Neural progenitor cell (in vitro differentiated cells): ENCODE measurements at places on chromosomes 12 and 14.

DNA sequence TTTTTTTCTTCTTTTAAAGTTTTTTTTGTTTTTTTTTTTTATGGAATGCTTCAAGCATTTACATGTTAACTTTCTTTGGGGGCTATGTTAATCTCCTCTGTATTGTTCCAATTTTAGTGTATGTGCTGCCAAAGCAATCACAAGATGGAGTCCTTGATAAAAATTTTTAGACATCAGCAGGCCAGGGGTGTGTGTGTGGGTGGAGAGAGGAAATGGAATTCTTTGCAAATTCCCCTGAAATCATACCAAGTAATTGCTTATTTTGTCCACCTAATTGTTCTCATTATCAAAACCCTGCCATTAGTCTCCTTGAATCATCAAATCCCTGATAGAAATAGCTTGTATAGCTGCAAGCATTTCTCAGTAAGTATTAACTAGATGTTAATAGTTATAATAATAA is 21.7 kb downstream of the RNF212B start:
- no peak for DNase-seq

- DNase-seq, result no peak
Measured at GRCh38 chr14:58193542-58193941, 6.4 kb upstream of the ACTR10 start.

DNA sequence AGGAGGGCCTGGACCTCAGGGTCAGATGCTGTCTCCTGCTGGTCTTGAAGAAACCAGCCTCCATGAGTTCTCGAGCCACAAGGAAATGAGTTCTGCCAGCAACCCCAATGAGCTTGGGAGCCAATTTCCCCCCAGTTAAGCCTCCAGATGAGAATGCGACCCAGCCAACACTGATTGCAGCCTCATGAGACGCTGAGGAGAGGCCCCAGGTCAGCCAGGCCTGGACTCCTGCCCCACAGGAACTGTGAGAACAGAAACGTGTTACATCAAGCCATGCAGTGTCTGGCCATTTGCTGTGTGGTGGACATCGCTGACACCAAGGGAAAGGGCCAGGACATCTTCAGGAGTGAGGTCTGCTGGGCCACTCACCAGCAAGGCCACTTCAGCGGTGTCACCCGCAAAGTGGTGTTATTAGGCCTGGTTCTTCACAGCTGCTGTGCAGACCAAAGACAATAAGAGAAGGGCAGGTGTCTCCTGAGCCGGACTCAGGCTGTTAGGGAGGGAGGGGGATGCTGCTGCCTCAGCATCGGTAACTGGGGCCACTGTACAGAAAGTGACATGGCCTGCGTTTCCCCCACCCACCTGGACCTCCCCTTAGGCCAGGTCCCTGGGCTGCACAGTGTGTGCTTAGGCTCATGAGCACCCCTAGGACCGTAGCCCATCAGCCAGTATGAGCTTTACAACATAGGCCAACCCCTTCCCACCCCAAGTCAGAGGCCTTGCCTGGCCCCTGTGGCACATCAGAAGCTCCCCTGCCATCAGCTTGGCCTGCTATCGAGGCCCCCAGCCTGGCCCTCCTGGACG is 272.4 kb upstream of the RTL1 start:
- no peak for DNase-seq

DNA sequence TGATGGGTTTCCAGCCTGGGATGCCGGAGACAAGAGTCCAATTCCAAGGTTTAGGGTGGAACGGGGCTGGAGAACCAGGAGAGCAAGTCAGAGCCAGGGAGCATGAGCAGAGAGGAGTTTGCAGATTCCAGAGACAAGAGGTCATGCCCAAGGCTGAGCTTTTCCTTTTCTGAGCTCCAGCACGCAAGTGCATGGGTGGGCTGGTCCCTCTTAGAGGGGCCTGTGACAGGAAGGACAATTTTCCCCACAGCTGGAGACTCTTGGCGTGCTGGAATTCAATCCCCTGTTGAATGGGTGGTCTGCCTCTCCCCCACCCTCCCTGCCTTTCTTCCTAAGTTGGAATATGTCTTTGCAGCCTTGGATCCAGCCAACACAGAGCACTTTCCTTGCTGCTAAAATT is 431.9 kb downstream of the BCL11B start:
- DNase-seq, result no peak

DNA sequence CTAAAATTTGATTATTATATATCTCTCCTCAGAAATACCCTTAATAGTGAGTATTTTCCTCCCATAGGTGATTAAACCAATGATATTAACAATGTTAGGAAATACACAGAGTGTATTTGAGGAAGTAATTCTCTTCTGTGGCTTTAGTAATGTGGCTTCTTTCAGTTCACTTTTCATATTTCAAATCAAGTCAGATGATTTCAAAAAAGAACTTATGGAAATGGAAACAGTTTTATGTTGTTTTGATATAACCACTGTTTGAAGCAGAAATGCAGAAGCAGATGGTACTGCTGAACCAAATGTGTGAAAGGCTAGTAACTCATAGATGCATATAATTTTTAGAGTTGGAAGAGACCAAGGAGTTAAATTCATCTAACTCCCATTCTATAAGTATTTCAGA is 1.9 kb upstream of the GPR33 start:
- no peak for DNase-seq

- no peak for DNase-seq
Measured at GRCh38 chr12:1696800-1697199, 5.9 kb downstream of the ADIPOR2 start.

GRCh38 chr12:79119796-79120195 is 255.2 kb downstream of the SYT1 start:
- DNase-seq, result peak; percentile 83

GRCh38 chr14:93239869-93240677 is 33.0 kb downstream of the UBR7 start:
- no peak for DNase-seq

DNA sequence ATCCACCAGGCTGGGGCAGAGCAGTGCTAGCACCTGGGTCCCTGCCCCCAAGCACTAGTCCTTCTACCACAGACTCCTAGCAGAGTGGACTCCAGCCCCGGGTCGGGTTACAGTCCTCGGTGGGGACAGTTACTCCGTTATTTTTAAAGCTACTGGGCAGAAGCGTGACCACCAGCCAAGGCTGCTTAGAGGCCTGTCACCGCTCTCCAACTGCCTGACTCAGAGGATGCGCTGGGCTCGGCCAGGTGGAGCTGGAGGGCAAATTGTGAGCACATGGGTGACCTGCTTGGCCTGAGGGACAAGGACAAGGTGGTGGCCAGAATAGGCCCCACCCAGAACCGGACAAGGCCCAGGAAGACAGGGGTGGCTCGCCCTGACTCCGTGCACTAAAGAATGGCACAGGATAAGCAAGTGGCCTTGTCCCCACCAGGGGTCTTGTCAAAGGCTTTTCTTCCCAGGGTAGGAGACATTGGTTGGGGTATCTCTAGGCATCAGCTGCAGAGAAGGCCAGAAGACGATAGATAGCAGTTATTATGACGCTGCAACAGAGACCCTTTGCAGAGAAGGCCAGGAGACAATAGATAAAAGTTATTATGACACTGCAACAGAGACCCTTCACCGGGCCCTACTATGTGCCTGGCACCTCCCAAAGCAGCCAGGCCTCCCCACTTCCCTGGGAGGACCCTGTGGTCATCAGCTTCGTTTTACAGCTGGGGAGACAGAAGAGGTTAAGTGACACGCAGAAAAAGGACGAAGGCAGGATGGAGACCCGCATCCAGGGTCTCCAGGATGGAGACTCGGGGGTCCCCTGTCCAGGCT is 1.6 kb downstream of the ABCB9 start:
- DNase-seq, result peak; percentile 21

- DNase-seq, result peak; percentile 60
Measured at GRCh38 chr12:49838973-49839633, 3.8 kb downstream of the BCDIN3D start.

- DNase-seq, result no peak
Measured at GRCh38 chr12:57037264-57037663, 12.7 kb downstream of the MYO1A start.

DNA sequence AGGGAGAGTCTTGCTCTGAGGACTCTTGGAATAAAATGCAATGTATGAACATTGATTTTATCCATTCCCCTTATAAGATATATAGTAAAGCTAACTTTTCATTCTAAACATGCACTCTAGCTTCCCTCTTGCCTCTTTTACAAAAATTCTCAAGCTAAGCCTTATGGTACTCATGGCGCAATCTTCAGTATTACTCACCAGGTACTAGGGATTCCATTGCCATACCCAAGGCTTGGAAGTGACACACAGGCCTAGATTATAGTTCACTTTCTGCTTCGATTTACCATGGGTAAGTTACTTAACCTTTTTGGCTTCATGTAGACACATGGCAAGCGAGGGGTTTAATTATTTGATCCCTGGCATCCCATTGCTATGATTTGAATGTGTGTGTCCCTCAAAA is 331.5 kb downstream of the LRIG3 start:
- DNase-seq, result no peak

DNA sequence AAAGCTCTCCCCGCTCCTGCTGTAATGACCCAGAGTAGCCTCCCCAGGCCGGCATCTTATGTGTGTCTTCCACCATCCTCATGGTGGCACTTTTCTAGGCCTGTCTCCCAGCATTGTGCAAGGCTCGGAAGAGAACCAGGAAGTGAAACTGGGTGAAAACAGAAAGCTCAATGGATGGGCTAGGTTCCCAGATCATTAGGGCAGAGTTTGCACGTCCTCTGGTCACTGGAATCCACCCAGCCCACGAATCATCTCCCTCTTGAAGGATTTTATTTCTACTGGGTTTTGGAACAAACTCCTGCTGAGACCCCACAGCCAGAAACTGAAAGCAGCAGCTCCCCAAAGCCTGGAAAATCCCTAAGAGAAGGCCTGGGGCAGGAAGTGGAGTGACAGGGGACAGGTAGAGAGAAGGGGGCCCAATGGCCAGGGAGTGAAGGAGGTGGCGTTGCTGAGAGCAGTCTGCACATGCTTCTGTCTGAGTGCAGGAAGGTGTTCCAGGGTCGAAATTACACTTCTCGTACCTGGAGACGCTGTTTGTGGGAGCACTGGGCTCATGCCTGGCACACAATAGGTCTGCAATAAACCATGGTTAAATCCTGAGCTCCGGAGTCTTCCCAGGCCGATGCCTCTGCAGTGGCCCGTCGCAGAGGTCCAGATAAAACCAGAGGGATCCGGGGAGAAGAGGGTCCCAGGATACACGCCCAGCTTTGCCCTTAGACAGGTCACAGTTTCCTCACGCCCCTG is 15.6 kb downstream of the ACVRL1 start:
- DNase-seq, result no peak

- DNase-seq, result peak; percentile 77
Measured at GRCh38 chr12:52713960-52714886, 10.9 kb upstream of the KRT77 start.

- peak; percentile 87 for DNase-seq
Measured at GRCh38 chr12:6376079-6376869, 911 bp upstream of the SCNN1A start.

- no peak for DNase-seq
Measured at GRCh38 chr12:128807161-128807724, 16.5 kb downstream of the SLC15A4 start.

GRCh38 chr12:19074700-19075099 is 54.8 kb upstream of the PLEKHA5 start:
- no peak for DNase-seq

GRCh38 chr14:39505812-39506211 is 73.6 kb upstream of the FBXO33 start:
- DNase-seq, result no peak

DNA sequence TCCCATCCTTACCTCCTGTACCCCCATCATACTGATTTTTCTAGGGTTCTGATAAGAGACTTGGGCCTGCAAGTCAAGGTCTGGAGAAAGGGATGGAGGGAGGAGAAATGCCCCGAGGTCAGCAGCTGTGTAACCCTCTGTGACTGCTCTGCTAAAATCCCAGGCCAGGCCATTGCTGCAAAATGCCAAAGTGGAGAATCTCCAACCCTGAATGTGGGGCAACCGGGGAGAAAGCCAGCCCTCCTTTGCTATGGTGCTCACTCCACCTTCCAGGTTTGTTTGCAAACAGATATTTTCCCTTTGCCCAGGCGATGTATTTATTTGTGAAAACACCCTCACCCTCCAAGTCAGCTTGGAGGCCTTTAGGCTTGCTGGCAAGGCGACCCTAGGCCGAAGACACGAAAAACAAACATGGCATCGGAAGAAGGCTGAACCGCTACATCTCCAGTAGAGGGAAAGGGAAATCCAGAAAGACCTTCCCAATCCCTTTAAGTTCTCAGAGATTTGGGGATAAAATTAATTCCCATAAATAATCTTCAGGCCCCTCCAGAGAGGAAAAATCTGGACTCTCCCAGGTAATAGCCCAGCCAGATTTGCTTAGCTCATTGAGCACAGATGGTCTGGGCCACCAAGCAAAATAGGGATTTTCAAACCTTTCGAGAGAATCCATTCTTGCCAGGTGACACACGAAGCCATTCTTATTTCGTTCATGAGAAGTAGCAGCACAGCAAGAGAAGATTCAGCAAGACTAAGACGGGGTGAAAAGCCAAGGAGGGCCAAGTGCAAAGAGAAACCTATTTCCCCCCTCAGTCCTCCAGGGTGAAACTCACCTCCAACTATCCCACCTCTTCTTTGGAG is 1.3 kb upstream of the TBX5 start:
- DNase-seq, result no peak
